ENCODE measurements at places on chromosomes 5 and 9. TPM values are rescaled to one million over a fixed set of nuclear protein-coding genes. Genes with fewer than 3 reads are reported as not detected.

DNA sequence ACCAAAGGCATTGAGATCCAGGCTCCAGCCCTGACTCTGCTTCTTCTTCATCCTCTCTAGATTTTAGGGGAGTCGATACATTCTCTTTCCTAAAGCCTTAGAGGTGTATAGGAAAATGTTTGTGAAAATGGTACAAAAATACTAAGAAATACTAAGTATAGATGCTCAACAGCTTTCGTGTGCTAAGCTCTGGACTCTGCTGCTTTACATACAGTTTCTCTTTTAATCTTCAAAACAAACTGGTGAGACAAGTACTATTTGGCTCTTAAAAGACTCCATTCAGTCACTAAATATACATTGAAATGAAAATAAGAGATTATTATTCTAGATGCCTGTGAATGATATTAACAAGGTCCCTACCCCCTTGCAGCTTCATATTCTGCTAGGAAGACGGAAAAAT, 174.5 kb upstream of the TRPM3 start:
- no peak overlapping the region for H3K27ac ChIP-seq
- H3K4me3 ChIP-seq, result no peak overlapping the region
- H3K27me3 ChIP-seq, result no peaks in the 10 kb centered on the region
- H3K36me3 ChIP-seq, result no peaks in the 10 kb centered on the region
- no peak for DNase-seq
- no peaks in the 10 kb centered on the region for H3K4me1 ChIP-seq

DNA sequence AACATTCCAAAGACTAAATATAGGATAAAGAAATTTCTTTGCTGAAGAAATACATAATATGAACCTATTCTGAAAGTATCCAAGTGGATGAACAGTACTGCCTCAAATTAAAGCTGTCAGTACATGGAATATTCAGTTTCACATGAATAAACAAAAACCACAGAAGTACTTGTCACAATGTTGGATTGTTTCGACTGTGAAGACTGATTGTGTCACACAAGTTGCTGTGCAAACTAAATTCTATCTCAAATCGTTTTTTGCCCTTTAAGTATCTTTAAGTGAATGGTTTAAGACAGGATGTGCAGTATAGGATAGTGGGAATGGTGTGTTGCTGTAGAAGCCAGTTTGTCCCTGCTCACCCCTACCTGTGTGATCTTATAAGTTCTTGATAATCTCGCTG, 137.4 kb upstream of the OTULINL start:
- peak overlapping the region; percentile 1 for H3K27ac ChIP-seq
- no peak overlapping the region for H3K4me3 ChIP-seq

- no peaks in the 10 kb centered on the region for H3K27me3 ChIP-seq
- DNase-seq, result no peak
- no peaks in the 10 kb centered on the region for H3K36me3 ChIP-seq
- no peaks in the 10 kb centered on the region for H3K4me1 ChIP-seq
- no peak overlapping the region for H3K27ac ChIP-seq
Measured at GRCh38 chr5:147648597-147648996, 133.9 kb downstream of the JAKMIP2 start.

The PCDHA4 gene
- total RNA-seq, result 0.05 TPM

The GABRG2 gene
- 0.05 TPM for total RNA-seq

Measured in thymus (tissue), 14 donors.